ENCODE measurements at places on chromosomes 7 and 10.

DNA sequence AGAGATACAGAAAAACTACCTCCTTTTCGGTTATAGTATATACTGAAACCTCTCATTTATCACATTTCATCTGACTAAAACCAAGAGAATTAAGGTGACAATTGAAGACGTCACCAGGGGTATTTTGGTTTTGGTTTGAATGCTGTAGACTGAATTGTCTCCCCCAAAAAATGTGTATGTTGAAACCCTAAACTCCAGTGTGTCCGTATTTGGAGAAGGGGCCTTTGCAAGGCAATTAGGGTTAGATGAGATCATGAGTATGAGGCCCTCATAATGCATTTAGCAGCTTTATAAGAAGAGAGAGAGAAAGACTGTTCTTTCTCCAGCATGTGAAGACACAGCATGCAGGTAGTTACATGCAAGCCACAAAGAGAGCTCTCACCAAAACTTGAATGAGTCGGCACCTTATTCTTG is 59.5 kb downstream of the CACNA2D1 start:
- DNase-seq, result no peak

- no peak for DNase-seq
These were observed 6.2 kb downstream of the SFR1 start for GRCh38 chr10:104128214-104128613.

- DNase-seq, result no peak
These were observed 229.8 kb upstream of the YAE1 start for GRCh38 chr7:39336442-39336841.

- no peak for DNase-seq
These were observed 422 bp downstream of the AP1S1 start for GRCh38 chr7:101154693-101155102.

DNA sequence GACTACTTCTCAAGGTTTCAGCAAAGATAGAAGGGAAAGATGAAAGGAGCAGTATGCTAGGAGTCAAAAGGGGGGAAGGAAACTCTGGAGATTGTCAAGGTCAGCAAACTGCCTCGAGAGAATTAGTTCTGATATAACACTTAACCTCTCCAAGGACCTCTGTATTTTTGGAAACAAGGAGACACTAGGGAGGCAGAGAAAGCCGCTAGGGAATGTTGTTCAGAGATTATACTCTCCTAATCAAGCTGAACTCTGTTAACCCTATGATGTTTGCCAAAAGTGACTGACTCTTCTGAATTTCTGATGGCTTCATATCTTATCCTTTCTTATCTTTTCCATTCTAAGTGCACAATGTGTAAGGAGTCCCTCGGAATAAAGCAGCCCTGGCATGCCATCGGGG is 27.1 kb downstream of the CREM start:
- no peak for DNase-seq

DNA sequence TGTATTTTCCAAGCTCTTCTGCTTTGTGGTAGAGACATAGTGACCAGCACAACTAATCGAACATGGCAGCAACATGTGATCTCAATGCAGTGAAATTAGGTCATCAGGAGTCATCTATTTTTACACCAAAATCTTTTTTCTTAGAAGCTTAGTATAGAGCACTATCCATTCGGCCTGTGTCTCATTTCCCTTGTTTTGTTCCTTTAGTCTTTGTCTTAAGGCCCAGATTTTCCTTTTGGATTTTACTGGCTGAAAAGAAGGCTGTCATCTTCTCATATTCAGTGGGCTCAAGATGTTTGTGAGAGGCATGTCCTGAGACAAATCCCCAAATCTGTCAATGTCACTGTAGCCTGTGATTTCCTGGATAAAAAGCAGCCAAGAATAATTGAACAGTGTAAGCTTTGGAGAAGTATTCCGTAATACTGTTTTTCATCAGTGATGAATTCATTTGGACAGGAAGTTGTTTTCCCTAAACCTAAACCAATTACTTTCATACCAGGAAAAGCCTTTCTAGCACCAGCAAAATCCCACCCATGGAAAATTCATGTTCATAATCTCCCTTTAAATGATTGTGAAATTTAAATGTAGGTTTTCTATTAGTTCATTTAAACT is 55.2 kb downstream of the MAGI2 start:
- no peak for DNase-seq

GRCh38 chr7:50696810-50697582 is 85.7 kb downstream of the GRB10 start:
- peak; percentile 68 for DNase-seq

DNA sequence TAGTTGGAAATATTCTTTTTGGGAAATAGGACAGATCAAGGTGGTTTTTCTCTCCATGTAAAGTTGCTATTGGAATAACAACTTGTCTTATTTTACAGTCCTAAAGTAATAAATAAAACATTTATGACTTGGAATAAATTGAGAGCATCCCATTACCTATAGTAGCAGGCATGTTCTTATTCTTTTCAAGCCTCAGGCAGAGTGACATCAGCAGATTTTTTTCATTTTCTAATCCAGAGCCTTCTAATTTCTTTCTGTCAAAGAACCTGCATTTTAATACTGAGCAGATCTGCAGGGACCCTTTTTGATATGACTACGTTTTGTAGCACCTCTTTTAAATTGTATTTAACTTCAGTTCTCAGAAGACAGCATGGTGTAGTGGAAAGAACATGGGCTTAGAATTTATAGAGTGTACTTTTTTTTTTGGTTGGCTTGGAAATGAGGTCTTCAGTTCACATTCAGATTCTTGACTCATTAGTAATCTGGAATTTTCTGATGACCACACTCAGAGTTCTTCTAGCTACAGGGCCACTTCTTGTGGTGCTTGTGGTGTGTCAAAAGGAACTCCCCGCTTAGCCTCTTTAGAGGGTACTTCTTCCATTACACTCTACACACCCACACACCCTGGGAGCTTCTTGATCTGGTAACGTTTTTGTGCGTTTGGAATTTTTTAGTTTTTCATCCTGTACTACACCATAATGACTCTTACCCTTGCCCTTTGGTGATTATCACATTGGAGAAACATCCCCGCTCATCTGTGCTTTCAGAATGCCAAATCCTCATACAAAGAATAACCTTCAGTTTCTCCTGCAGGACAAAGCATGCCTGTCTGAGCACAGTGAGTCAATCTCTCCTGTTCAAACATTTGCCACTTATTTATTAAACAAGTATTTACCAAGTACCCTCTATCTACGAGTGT is 34.6 kb downstream of the AGK start:
- peak; percentile 79 for DNase-seq

GRCh38 chr7:8379264-8379663 is 54.1 kb upstream of the NXPH1 start:
- no peak for DNase-seq

GRCh38 chr7:70925411-70926115 is 206.4 kb upstream of the GALNT17 start:
- no peak for DNase-seq

- peak; percentile 92 for DNase-seq
These were observed 70.4 kb downstream of the ASB13 start for GRCh38 chr10:5595994-5596471.

DNA sequence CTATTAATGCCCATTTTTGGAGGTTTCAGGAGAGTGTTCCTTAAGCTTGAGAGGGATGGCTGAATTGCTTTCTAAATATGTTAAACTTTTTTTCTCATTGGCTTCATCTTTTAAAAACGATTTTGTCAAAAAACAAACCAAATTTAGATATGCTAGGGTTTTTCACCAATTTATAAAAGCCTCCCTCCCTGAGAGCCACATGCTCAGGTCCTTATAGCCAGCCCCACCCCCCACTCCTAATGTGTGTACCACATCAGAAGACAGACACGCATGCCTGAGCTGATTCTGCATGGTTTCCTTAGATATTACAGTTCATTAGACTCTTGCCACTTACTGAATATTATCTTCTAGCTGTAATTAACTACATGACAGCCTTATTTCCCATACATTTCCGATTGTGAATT is 2.0 kb downstream of the CUL1 start:
- peak; percentile 33 for DNase-seq
